ENCODE measurements at places on chromosomes 4 and X.

DNA sequence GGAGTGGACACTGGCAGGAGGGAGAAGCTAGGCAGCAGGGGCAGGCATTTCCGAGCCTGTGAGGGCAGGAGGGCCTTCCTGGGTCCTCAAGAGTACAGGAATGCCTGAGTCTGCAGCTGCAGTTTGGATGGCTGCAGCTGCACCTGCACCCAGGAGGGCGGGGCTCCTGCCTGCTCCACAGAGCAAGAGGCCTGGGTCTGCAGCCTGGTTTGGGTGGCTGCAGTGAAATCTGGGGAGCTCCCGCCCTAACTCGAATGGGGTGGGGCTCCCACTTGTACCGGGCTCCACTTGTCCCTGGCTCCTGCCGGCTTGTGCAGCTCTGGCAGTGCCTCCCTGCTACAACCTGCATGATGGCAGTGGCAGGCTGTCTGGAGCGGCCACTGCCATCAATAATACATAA is 436.0 kb downstream of the ARHGAP24 start:
- no peak for DNase-seq

GRCh38 chr4:44438687-44439086 is 9.9 kb downstream of the KCTD8 start:
- no peak for DNase-seq

GRCh38 chr4:181289198-181289597 is 954.0 kb upstream of the TENM3 start:
- no peak for DNase-seq

- no peak for DNase-seq
Observed at GRCh38 chr4:151418385-151418784, 9.4 kb downstream of the FHIP1A start.

GRCh38 chr4:172989984-172990820 is 178.4 kb upstream of the GALNT7 start:
- no peak for DNase-seq

- DNase-seq, result no peak
Observed at GRCh38 chr4:82618103-82618720, 56.4 kb upstream of the TMEM150C start.

DNA sequence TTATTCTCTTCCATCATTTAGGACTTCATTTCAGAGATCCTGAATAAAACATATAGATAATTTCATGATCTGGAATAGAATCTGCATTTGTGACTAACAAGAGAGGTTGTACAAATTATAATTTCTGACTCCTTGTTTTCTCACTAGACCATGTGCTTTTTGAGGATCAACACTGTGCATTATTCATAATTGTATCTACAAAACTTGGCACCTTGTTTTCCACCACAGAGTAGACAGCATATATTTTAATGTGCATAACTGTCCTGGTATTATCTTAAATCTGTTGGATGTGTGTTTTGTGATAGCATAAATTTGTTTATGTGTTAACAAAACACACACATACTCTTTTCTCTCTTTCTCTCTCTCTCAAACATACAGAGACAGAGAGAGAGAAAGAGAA is 514.9 kb upstream of the GALNT7 start:
- no peak for DNase-seq

GRCh38 chr4:14303856-14304255 is 676.3 kb upstream of the BOD1L1 start:
- DNase-seq, result no peak

DNA sequence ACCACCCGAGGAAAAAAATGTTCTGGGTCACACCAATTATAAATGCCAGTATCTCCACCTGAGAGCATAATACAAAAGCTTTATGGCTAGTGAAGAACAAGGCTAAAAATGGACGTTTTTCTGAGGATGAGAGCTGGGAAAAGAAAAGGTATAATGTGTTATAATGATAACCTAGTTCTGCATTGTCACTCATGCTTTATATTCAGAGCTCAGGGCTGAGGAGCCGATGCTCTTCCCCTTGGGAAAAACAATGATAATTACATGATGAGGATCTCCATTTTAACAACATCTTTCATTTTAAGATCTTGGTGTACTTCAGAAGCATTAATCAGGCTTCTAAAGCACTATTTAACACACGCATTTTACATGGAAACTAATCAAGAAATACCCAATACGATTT is 333.7 kb downstream of the UNC5C start:
- DNase-seq, result no peak

DNA sequence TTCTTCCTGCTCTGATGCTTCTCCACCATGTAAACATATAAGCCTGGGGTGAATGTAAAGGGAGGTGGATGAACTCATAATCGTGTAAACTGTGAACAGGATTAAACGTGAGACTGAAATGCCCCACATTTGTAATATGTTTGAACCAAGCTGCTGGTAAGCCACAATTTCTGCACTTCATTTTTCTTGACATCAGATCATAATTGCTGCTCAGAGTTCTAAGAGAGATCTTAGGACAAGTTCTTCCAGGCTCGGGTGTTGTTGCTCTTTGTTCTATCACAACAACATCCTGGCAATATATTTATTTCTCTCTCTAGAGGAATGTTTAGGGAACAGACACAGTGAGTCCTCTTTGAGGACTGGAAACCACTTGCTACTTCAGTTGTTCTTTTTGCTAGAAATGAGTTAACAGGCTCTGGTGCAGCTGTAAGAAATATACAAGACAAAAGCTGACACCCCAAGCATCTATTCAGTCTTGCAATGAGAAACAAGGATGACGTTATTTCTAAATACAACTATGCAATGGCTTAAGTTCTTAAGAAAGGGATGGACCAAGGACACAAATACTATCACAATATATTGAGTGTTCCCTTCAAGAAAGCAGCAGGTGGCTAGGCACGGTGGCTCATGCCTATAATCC is 59.6 kb downstream of the LNX1 start:
- no peak for DNase-seq

DNA sequence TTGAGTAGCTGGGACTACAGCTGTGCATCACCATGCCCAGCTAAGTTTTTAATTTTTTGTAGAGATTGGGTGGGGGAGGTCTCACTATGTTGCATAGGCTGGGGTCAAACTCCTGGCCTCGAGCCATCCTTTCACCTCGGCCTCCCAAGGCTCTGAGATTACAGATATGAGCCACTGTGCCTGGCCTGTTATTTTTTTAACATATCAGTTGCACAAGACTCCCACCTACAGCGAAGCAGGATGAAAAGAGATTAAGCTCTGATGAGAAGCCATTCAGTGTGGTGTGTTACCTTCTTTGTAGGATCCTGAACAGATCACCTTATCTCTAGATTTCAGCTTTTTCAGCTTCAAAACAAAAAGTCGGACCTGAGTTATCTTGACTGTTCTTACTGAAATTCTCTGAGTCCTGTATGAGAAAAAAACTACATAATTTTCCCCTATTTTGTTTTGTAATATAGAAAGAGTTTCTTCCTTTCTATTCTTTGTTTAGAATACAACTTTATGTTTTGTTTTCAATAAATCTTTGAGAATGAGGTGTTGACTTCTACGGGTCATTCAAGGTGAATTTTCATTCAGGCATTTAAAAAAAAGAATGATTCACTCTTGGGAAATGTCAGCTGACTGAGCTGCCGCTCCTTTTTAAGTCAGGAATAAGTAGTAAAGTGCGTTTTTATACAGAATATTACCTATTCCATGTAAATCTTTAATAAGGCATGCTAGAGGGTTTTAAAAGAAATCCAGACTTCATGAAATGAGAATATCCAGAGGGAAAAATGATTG is 134.6 kb downstream of the ARSF start:
- DNase-seq, result no peak
